ENCODE measurements at places on chromosomes 12 and 14.
A peak's percentile ranks its signal among the peaks of the same experiment; 100 is the strongest.

DNA sequence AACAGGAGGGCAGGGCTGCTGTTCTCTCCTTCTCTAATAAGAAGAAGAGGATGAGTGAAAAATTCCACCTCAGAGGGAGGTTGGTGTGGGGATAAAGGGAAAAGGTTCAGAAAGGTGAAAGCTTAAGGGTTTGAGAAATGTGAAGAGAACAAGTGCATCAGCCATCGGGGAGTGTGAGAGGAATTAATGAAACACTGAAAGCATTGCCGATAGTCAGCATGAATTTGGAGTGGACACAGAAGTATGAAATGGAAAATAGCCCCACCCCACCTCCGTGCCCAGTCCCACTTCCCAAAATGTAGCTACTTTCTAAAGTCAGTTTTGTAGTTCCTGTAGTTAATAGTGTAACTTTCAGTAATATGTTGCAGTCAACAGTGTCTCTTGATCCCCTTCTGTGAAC lies 33.4 kb downstream of the DIP2B start:
- no peak for DNase-seq

DNA sequence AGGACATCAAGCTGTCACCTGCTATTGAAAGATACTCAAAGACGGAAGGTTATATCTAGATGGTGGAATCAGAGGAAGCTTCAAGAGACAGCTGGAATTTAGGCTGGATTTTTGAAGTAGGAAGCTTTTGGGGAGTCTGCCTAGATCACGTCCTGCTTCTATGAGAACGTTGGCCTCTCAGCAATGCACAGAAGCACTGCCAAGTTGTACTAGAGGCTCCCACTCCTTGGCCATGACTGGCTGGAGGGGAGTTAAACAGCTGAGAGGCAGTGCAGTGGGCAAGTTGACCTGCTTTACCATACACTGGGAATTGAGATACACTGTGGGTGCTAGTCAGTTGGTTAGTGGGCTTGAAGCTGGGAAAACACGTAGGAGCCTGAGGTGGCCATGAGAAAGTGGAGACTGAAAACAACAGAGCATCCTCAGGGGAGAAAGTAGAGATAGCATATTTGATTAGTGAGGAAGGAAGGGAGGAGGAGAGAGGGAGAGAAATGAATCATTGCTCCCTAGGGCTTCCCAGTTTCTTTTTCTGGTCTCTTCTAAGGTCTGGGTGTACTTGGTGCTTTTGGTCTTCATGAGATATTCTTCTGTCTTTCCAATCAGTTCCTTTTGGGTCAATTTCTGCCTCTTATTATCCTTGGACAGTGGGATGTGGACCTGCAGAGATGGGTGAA lies 110.8 kb downstream of the EMP1 start:
- no peak for DNase-seq

- DNase-seq = no peak
These were observed 47.4 kb downstream of the FOXN3 start for GRCh38 chr14:89369656-89370055.

GRCh38 chr14:58760121-58760520 lies 122.4 kb downstream of the DACT1 start:
- DNase-seq = no peak

DNA sequence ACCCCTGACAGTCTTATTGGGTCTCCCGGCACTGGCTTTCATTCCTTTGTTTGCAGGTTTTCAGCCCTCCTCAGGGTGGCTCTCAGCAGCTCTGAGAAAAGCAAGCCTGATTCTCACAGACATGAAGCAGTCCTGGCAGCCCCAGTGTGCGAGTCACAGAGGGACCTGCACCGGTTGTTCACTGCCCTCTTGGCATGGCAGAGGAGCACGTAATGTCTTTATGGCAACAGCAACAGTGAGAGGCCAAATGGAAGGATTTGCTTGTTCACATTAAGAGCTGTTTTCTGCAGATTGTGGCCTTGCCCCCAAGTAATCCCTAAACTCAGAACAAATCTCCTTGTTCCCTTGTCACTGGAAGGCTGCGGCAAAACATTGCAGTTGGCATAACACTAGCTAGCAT lies 3.4 kb downstream of the KCNA5 start:
- DNase-seq = no peak

- no peak for DNase-seq
These were observed 185.9 kb downstream of the ITPR2 start for GRCh38 chr12:26647088-26647487.

DNA sequence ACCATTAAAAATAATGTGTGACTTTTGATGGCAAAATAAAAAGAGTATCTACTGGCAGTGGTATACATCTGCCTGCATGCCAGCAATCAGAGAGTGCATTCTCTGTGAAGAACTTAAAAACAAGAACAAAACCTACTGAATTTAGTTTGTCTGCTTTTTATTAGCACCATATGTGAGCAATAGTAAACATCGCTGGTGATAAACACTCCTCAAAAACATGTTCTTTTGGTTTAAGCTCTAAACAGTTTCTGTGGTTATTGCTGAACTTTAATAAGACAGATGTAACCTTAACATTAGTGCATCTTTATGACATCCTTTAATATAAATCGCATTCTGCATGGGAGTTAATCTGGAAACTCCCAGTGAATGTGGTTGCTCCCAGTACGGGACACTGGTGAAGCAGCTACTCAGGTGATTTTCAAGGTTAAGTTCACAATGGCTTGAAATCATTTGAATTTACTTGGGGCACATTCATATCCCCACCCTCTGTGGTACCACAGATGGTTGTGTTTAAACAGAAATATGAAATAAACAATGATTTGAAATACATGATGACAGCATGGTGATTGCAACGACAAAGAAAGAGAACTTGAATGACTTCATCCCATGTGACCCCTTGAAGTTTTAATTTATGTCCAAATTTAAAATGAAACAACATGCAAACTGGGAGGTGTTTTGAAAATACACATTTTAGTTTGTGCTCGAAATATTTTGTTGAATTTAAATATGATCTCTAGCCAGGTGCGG lies 285.9 kb downstream of the FOXN3 start:
- no peak for DNase-seq

DNA sequence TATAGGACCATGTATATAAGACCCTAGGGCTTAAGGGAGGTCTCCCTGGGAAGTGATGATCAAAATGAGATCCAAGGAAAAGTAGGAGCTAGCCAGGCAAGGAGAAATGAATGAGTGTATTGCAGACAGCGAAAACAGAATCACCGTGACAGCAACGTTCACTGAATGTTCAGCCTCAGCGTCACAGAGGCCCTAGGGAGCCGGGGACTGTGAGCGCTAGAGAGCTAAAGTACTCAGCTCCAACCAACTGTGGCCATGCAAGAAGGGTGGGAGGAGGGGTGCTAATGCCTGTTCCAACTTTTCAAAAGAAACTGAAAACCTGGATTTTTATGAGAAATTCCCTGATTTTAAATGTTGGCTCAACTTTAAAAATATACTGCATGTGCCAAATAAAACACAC lies 105.5 kb upstream of the CCND2 start:
- DNase-seq = no peak

- DNase-seq = no peak
These were observed 105.8 kb downstream of the MNAT1 start for GRCh38 chr14:60840313-60840712.

- no peak for DNase-seq
These were observed 5.5 kb downstream of the IL31 start for GRCh38 chr12:122168492-122168891.

DNA sequence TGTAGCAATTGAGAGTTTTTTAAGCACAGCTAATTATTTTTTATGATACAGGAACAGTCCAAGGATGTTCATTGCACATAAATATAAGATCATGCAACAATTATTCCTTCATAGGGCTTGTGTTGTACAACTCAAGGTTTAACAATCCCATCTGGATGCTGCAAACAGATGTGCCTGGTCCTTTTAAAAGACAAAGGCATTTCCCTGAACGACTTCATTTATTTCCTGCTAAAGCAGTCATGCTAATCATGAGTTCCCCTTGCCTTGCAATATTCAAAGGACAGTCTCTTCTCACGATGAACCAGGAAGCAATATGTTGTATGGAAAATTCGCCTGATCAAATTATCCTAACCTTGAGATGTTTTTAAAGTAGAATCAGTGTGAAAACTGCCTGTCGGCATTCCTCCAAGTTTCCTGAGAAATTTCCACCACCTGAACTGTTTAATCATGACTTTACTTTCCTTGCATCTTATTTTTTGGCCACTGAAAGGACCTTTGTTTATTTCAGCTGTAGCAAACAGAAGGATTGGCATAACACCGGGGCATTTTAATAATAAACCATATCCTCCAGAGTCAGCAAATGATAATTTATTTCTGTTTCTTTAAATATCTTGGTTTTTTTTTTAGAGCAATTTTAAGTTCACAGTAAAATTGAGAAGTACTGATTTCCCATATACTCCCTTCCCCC lies 33.9 kb upstream of the TSPAN8 start:
- no peak for DNase-seq

- no peak for DNase-seq
These were observed 170.1 kb upstream of the RTL1 start for GRCh38 chr14:101073598-101073965.

- no peak for DNase-seq
These were observed 26.4 kb upstream of the GPR132 start for GRCh38 chr14:105091517-105092170.

DNA sequence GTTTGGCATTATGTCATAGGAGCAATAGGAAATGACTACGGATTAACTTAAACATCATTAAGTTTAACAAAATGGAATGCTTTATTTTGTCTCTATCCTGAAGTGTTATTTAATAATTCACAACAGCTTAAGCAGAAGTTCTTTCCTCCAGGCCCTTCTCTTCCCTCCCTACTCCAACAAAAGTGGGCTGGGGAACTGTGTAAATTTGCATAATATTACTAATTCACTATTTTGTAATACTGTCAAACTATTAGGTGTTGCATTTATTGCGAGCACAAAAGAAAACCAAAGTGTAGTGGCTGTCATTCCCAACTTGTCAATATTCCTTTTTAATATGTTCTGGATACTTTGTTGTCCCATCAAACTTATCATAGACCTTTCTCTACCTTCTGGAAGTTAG lies 69.8 kb downstream of the ATG14 start:
- no peak for DNase-seq

DNA sequence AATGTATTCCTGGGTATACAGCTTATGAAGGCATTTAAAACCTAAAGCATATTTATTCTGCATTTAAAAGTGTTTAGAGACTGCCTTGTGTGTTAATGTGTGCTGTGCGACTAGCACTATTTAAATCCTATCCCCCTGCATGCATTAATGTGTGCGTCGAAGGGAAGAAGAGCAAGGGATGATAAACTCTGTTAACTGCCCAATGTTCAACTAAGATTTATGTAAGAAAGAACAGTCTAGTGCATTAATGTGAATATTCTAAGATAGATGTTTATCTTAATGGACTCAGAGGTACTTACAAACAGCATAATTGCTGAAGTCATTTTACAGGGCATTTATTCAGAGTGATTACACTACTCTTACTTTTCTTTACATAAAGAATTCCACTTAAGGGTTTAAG lies 424.8 kb downstream of the DIO2 start:
- DNase-seq = no peak

GRCh38 chr14:37247791-37248461 lies 50.2 kb downstream of the MIPOL1 start:
- DNase-seq = peak; percentile 35

- no peak for DNase-seq
These were observed 36.7 kb downstream of the TMBIM6 start for GRCh38 chr12:49777800-49778748.

- DNase-seq = no peak
These were observed 65.3 kb upstream of the PTPRR start for GRCh38 chr12:70985850-70986249.

GRCh38 chr14:51989293-51990234 lies at the start of gene RTRAF:
Gene RTRAF (plus strand): TSS chr14:51989546. CDS start chr14:51989640, 94 bp downstream.
- DNase-seq = peak; percentile 76

GRCh38 chr12:29455087-29455486 lies 42.4 kb downstream of the OVCH1 start:
- DNase-seq = no peak

- DNase-seq = no peak
These were observed 436.9 kb downstream of the RMST start for GRCh38 chr12:97899529-97899928.

- DNase-seq = no peak
These were observed 197.9 kb downstream of the PCNX1 start for GRCh38 chr14:71105177-71105576.

- no peak for DNase-seq
These were observed 477.1 kb downstream of the SLC16A7 start for GRCh38 chr12:60072911-60073310.
